ENCODE measurements at places on chromosomes 2 and 18. TPM values are rescaled to one million over a fixed set of nuclear protein-coding genes. Genes with fewer than 3 reads are reported as not detected.
A peak's percentile ranks its signal among the peaks of the same experiment; 100 is the strongest.

DNA sequence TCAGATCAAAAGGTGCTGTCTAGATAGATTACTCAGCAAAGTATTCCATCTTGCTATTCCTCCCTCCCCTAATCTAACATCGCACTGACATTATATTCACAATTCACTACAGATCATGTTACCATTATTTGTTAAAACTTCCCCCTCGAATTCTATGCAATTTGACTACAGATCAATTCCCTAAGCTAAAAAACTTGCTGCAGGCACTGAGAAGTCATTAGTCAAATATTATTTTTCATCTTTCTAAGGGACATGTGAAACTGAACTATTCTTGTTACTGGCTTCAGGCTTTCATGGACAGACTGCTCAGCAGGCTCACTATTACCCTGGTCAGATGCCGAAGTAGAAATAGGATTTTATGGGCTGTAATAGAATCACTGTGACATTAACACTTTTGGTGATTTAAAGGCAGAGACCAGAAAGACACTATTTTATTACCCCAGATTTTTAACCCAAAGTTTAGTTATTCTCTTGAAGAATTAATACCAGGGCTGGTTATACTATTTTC lies 15.1 kb downstream of the MYL1 start:
- no peaks in the 10 kb centered on the region for H3K36me3 ChIP-seq
- H3K27me3 ChIP-seq: no peaks in the 10 kb centered on the region
- no peak overlapping the region for H3K4me3 ChIP-seq
- no peak for DNase-seq

Gene CDH20
- total RNA-seq: under 0.01 TPM

Gene CDH7
- not detected for total RNA-seq

GRCh38 chr2:172435606-172435911 lies 8.2 kb downstream of the ITGA6 start:
- no peaks in the 10 kb centered on the region for H3K4me1 ChIP-seq
- no peaks in the 10 kb centered on the region for H3K36me3 ChIP-seq
- no peaks in the 10 kb centered on the region for H3K27me3 ChIP-seq
- DNase-seq: no peak
- H3K4me3 ChIP-seq: no peak overlapping the region
- H3K27ac ChIP-seq: no peak overlapping the region

DNA sequence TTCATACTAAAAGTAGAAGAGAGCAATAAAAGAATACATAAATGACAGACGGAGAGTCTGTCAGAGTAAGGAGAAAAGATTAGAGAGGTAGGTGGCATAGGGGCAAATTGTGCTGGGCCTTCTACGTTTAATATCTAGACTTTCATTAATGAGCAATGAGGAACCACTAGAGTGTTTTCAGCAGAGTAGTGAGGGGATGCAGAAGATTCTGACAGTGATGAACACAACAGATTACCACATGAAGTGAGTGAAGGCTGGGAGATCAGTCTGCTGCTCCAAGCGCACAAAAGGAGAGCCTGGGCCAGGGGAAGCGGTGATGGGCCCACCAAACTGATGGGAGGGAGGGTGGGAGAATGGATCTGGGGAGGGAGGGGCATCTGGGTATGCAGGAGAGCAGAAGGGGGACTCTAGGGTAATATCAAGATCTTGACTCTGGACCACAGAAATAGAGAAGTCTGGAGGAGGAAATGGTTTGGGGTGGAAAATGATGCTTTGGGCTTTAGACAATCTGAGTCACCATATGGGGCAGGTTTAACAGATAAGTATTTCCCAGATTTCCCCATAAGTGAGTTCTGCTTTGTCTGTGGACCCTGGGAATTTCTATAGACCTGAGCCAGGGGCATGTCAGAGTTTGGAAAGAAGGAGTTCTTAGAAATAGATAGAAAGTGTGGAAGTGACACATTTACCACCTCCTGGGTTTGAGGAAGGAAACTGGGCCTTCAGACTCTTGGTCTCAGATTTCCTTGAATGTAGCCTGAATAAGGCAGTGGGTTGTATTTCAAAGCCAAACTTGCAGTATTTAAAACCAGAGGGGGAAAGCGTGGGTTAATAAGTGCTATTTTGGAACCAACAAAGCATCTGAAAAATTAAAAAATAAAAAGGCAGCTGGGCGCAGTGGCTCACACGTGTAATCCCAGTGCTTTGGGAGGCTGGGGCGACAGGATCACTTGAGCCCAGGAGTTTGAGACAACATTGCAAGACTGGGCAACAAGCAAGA lies 15.0 kb upstream of the IL1A start:
- H3K27me3 ChIP-seq: no peaks in the 10 kb centered on the region
- no peaks in the 10 kb centered on the region for H3K4me1 ChIP-seq
- DNase-seq: no peak
- no peak overlapping the region for H3K4me3 ChIP-seq

Gene CTLA4
- not detected for total RNA-seq

DNA sequence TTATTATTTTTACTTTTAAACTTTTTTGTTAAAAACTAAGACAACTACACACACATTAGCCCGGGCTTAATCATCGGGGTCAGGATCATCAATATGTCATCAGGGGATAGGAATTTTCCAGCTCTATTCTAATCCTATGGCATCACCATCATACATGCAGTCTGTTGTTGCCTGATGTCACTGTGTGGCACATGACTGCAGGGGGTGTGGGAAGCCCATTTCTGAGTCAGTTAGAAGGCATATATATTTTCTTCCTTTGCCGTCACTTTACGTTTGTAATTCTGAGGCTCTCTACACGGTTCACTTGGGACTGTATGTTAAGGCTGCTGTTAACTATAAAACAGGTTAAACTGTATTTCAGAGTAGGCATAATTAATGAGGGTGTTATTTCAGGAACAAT lies 144.4 kb upstream of the ITGA6 start:
- H3K36me3 ChIP-seq: no peaks in the 10 kb centered on the region
- H3K4me3 ChIP-seq: no peak overlapping the region
- H3K4me1 ChIP-seq: peaks cover 9% of the 10 kb centered on the region
- no peak overlapping the region for H3K27ac ChIP-seq

Gene GATA6
- total RNA-seq: 14.7 TPM

Gene LDLRAD4
- total RNA-seq: 17.4 TPM

Gene MOGAT1
- total RNA-seq: not detected

DNA sequence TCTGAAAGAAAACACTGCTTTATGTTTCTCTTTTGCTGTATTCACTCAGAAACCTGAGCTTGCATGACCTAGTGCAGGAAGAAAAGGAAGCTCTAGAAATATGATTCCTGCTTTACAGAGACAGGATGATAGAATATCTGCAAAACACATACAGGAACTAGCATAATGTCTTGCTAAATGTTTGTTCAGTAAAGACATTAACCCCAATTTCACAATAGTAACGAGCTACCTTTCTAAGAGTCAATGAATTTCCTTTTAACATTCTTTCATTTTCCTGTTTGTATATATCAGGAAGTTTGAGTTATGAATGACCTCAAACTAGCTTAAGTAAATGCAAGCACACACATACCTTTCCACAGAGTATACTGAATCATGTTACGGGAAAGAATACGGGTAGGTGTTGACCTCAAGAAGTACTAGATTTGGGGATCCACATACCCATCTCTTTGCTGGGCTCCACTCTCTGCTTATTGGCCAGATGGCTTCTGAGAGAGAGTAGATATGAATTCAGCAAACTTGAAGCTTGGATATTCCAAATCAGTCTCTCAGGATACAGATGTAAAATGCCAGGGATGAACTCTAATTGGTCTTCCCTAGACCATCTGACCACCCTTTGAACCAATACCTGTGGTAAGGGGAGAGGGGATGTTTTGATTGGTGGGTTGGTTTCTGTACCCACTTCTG lies 18.2 kb upstream of the ACSL3 start:
- no peak overlapping the region for H3K4me3 ChIP-seq
- H3K4me1 ChIP-seq: no peaks in the 10 kb centered on the region
- DNase-seq: no peak
- H3K27me3 ChIP-seq: no peaks in the 10 kb centered on the region
- H3K36me3 ChIP-seq: no peaks in the 10 kb centered on the region
- no peak overlapping the region for H3K27ac ChIP-seq

Gene SLC23A3
- total RNA-seq: 0.36 TPM

DNA sequence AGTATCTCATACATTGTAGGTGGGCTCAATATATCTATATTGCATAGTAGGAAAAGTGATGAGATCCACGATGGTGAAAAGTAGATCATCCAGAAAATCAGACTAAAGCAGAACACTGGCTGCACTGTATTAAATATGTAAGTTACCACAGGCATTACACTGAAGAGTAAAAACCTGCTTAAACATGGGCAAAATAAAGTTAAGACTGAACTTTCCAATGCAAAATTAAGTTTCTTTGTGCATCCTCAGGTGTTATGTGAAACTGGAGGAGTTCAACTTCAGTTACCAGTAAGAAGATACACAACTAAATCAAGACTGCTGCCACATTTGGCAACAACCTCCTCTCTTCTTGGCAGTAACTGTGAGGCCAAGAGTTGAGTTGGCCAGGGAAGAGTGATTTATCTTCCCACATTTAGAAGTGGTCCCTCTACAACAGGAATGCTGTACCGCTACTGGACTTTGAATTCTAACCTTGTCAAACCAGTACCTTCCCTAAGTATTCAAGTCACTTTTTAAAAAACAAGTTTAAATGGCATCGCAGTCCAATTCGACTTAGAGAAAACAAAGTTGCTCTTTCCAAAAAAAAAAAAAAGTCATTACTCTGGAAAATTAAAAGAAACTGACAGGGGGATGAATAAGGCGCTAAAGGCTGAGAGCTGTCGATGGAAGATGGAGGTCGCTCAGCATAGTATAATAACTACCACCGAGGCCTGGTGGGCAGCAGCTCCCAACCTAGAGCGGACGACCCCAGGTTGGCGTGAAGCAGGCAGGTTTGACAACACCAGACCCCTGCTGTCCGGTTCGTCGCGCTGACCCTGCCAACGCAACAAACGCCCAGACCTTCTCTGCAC lies 1.1 kb downstream of the MAP4K3 start:
- H3K36me3 ChIP-seq: no peaks in the 10 kb centered on the region
- H3K27me3 ChIP-seq: no peaks in the 10 kb centered on the region
- peak overlapping the region; percentile 92 for H3K4me3 ChIP-seq

DNA sequence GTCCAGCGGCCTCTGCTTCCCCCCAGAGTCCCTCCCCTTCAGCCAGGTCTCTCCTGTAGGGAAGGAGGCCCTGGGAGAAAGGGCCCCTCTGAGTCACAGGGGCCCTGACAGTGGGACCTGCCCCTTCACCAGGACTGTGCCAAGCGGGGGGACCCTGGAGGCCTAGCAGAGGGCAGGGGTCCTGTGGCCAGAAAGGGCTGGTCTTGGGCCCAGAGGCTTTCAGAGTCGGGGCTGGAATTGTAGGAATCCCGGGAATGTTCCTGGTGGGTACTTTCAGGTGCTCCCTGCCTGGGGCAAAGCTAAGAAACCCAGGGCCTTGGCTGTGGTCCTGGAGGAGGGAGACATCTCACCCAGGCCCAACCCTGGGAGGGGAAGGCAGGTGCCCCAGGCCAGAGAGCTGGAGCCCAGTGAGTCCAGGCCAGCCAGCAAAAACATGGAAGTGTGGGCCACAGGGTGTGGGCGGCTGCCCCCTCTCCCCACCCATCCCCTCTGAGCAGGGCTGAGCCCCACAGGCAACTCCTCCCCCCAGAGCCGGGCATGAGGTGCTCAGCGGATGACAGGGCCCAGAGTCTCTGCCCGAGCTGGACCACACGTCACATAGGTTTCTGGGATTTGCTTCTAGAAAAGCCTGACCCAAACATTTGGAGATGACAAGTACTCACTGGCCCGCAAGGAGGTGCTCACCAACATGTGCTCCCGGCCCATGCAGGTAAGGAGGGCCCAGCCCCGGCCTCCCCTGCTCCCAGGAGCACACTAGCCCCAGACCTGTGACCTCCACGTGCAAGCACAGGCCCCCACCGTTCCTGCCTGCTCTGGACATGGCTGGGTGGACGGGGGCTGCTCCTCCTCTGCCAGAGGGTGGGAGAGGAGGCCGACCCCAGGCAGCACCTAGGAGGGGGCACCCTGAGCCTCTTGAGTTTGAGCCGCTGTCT lies 48.2 kb upstream of the ALPP start:
- no peaks in the 10 kb centered on the region for H3K36me3 ChIP-seq
- H3K4me3 ChIP-seq: no peak overlapping the region
- H3K27me3 ChIP-seq: no peaks in the 10 kb centered on the region
- no peaks in the 10 kb centered on the region for H3K4me1 ChIP-seq

Gene B3GNT2
- 25.8 TPM for total RNA-seq

- H3K27me3 ChIP-seq: no peaks in the 10 kb centered on the region
- no peak overlapping the region for H3K27ac ChIP-seq
- no peak overlapping the region for H3K4me3 ChIP-seq
- H3K36me3 ChIP-seq: peaks cover 4% of the 10 kb centered on the region
- no peak for DNase-seq
These were observed 236.0 kb downstream of the DYSF start for GRCh38 chr2:71689393-71689792.

Gene DOK6
- total RNA-seq: 1.9 TPM

Gene KCNE4
- 5.4 TPM for total RNA-seq

- DNase-seq: no peak
- no peak overlapping the region for H3K4me3 ChIP-seq
- H3K27me3 ChIP-seq: no peaks in the 10 kb centered on the region
- H3K4me1 ChIP-seq: no peaks in the 10 kb centered on the region
These were observed 894.9 kb upstream of the CDH2 start for GRCh38 chr18:29071869-29072268.

DNA sequence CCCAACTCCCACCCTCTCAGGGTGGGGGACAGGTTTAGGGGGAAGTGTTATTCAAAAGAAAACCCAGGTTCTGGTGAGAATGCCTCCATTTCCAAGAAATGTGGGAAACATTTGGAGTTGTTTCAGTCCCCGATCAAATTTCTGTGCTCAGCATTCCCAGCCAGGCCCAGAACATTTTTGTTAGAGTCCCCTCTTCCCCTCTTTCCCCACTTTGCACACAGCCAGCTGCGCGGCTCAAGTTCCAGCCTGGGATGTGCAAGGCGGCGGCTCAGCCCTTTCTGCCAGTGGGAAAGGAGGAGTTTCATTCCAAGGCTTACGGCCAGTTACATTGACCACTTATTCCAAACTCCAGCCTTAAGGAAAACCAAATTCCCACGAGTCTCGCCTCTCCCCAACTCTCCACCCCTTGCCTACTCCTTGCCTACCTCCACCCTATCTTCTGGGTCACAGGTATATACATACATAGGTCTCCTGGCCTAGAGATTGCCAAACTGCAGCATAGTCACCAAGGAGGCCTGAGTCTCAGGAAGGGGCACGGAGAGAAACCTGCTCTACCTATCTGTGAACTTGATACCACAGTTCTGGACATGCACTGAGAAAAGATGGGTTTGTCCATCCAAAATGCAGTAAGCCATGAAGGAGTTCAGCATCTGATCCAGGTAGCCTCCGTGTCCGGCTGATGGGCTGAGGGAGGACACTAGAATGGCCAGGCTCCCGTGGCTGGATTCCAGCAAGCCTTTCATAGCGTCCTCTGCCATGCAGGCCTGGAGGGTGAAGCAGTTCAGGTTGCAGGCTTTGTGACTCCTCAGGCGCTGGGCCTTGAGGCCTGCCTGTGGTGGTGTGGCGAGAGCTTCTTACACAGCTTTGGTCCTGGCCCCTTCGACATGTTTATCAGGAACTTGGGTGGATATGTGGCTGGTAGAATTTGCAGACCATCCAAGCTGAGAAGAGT lies 154.5 kb downstream of the ZFP36L2 start:
- DNase-seq: peak; percentile 85
- H3K4me1 ChIP-seq: peaks cover 38% of the 10 kb centered on the region
- H3K27me3 ChIP-seq: no peaks in the 10 kb centered on the region

GRCh38 chr2:190216829-190217228 lies 102.8 kb downstream of the HIBCH start:
- H3K27ac ChIP-seq: no peak overlapping the region
- H3K4me1 ChIP-seq: peaks cover 23% of the 10 kb centered on the region
- no peak for DNase-seq
- no peak overlapping the region for H3K4me3 ChIP-seq
